Ecto neural progenitor cell (in vitro differentiated cells): ENCODE measurements at places on chromosomes 7 and 10.
A peak's percentile ranks its signal among the peaks of the same experiment; 100 is the strongest.

DNA sequence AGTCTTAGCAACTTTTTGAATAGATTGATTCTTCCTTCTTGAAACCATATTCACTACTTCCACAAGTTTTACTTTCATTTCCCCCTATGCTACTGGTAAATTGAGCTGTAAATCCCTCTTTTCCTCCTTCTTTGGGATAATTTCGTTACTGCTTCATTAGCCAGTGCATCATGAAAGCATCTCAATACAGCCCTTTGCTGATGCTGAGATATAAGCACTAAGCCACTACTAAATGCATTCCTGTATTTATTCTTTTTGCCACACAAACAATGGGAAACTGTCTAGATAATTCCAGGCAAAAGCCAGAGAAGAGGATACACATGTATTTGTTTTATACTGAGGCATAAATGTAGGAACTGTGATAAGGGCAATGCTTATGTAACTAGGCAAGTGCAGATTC lies 313.9 kb downstream of the NXPH1 start:
- DNase-seq = no peak

- DNase-seq = peak; percentile 92
These were observed at the start of gene DLX6 for GRCh38 chr7:97005183-97006054. Gene DLX6 (plus strand): TSS chr7:97005553. CDS start chr7:97005978, 425 bp downstream.

GRCh38 chr7:18041191-18041590 lies 13.5 kb upstream of the PRPS1L1 start:
- DNase-seq = no peak

GRCh38 chr10:101718690-101719275 lies 23.8 kb upstream of the FBXW4 start:
- no peak for DNase-seq

GRCh38 chr7:121302214-121302745 lies 26.5 kb upstream of the WNT16 start:
- DNase-seq = no peak

DNA sequence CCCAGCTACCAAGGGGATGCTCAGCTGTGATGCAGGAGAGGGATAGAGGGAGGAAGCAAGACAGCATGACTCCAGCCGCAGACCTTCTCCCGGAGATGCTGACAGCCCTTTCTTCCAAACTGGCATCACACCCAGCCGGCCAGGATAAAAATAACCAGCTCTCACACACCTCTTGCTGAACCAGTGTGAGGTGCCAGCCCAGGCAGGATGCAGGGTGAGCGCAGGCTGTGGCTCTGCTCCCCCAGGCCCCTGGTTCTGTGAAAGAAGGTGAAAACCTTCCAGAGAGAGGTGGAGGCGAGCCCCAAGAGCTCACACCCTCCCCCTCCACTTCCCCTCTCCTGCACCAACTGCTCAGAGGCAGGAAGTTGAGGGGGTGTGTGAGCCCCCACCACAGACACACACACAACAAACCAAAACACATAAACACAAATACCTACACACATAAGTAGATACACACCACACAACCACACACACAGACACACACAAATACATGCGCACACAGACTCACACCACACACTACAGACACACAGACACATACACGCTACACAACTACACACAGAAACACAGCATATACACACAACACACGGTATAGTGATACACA lies 4.0 kb downstream of the GPR15LG start:
- DNase-seq = no peak
